ENCODE measurements at places on chromosomes 1 and 21.

- no peak for DNase-seq
These were observed 272.2 kb downstream of the VAV3 start for GRCh38 chr1:107692580-107693345.

DNA sequence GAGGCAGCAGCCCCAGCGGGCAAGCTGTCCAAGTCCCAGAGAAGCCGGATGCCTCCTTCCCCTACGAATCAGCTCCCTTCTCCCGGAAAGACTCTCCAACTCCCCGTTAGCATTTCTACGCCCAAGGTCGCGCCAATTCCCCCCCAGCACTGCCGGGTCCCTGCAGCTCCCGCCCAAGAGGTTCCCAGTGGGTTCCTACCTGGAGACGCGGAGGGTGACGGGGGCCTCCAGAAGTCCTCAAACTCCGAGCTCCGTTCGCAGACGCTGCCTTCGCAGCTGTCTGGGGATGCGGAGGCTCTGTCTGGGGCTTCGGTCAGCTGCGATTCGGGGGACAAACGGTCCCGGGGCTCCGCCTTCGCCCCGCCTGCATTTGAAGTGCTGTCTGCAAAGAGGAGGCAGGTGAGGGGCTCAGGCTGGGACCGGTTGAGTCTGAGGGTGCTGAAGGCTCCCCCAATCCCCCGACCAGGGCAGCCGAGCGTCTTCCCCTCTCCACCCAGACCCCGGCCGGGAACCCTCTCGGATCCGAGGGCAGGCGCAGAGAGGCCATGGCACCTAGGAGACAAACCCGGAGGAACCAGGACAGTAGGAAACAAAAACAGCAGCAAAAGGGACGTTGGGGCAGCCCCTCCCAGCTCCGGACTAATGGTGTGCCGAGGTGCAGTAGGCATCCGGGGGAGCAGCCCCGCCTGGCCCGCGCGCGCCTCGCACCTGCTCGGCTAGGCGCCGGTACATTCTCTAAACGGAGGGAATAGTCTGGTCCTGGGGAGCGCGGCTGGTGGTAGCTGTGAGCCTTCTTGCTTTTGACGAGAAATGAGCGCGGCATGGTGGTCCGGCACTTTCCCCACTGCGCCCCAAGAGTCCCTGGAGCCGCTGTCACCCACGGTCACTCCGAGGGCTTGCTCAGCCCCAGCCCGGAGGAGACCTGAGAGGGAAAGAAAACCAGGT is 3.8 kb downstream of the GFI1 start:
- DNase-seq = peak; percentile 38

DNA sequence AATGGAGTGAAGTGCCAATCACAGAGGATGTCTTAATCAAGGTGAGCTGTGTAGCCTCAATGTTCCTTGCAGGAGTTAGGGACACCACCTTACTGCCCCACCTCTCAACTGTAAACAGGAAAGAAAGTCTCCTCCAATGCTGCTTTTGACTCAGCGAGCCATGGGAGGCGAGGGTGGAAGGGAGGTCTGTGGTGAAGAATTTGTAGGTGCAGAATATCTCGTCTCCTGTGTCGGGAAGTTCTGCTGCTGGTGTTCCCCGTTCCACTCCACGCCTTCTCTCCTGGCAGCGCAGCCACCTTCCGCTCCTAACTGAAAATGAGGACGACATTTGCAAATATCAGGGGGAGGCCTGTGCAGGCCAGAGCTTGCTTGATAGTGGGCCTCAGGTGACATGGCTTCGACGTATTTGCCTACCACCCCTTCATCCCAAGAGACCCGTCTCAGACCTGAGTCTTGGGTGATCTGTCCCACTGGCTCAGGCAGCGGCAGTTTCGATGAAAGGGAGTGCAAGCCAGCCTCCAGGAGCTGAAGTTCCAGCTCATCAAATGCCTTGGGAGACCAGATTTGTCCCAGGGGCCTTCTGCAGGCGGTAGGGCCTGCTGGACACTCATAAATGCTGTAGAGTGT is 368.3 kb upstream of the C1orf174 start:
- no peak for DNase-seq

- DNase-seq = no peak
These were observed 19.4 kb downstream of the RSPH1 start for GRCh38 chr21:42476388-42477331.

- no peak for DNase-seq
These were observed 159.6 kb upstream of the COA6 start for GRCh38 chr1:234213658-234214128.

DNA sequence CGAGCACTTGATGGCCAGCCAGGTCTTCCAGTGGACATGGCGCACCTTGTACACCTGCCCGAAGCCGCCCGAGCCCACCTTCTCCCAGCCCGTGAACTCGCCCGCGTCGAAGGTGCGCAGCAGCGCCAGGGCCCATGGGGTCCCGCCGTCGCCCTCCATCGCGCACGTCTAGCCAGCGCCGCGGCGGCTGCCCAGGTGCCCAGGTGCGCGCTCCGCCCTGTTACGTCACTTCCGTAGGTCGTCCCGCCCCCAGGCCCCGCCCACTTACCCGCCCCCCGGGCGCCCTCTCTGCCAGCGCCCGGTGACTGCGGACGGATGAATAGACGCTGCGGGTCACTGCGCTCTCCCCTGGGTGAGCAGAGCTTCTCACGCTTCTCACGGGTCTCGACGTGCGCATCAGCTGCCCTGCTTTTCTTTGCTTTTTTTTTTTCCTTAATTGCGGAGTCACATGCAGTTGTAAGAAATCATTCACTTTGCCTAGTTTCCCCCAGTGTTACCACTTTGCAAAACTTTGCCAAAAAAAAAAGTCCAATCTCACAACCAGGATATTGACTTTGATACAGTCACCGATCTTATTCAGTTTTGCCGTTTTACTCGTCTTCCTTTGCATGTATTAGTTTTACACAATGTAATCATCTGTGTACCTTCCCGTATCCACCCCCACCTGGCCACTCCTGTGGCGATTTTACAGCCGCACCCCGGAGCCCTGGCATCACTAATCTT is at the start of gene RIPK4:
Gene RIPK4, minus strand, starts transcription at position 170 of the 723 bp plus-strand sequence. Its CDS starts 11 bp downstream, at position 159.
- peak; percentile 60 for DNase-seq

- DNase-seq = no peak
These were observed 113.2 kb downstream of the TRABD2B start for GRCh38 chr1:47883963-47884362.

DNA sequence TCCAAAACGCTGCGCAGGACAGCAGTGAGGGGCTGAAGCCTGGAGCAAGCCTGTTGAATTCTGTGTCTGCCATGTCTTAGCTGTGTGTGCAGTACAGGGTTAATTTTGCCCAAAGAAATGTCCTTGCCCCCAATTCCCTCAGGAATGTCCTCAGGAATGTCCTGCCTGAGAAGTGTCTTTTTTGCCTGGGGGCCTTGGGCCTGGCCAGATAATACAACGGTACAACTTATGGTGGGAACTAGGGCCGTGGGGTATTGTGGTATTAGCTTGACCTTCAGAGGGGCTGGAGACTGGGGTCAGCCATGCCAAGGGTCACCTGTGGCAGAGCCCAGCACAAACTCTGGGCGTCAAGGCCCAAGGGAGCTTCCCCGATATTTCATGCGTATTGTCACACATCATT is 107.7 kb downstream of the AJAP1 start:
- DNase-seq = no peak

DNA sequence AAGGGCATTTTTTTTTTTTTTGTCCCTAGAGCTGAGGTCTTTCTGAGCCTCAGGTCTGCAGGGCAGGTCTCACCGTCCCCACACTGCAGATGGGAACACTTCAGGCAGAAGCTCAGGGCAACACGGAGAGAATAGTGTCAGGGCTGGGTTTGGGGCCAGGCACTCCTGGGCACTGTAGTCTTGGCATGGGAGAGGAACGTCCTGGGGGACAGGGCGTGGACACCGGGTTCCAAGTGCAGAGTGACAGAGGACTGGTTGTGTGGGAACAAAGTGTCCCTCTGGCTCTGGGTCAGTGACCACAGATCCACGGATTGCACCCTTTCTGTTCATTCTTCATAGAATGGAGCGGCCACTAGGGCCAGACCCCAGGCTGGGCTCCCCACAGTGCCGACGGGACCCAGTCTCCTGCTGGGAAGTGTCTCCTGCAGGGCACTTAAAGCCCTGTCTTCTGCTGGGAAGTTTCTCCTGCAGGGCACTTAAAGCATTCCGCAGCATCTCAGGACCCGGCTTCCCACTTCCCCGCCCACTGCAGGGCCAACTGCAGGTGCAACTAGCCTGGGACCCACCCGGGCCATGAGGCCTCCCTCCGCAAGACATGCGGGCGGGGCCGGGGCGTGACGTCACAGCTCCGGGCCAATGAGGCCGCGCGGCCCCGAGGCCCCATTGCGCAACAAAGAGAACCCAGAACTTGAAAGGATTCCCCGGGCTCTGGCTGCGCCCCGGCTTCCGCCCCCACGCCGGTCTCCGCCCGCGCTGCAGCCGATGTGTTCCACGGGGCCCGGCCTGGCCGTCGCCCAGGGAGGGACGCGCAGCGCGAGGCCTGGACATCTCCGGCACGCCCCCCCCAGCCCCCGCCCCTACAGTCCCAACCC is 1.2 kb downstream of the GPR153 start:
- peak; percentile 79 for DNase-seq

GRCh38 chr1:32907435-32907834 is 6.2 kb upstream of the TMEM54 start:
- DNase-seq = no peak

DNA sequence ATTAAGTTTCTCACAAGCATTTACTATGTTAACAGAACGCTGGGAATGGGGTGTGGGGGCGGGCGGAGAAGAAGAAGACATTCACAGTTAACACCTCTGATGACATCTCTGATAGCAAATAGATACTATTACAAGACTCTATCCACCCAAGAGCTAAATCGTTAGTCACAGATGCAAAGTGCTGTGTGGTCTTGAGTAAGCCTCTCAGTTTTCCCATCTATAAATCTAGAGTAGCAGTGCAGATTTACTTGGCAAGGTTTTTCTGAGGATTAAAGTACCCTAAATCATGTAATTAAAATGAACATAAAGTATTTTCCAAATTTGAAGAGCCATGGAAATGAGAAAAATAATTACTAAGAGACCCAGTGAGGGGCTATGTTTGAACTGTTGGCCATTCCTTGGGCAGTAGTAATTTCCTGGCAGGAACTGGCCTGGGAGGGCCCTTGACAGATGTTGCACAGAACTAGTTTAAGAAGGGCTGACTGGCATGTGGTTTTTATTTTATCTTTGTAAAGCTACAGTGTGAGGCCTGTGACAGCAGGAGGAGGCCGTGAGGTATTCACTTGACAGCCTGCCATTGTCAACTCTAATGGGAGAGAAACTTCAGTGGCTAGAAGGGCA is 58.7 kb upstream of the APOBEC4 start:
- DNase-seq = no peak

GRCh38 chr1:41343790-41344699 is 17.2 kb upstream of the FOXO6 start:
- no peak for DNase-seq

DNA sequence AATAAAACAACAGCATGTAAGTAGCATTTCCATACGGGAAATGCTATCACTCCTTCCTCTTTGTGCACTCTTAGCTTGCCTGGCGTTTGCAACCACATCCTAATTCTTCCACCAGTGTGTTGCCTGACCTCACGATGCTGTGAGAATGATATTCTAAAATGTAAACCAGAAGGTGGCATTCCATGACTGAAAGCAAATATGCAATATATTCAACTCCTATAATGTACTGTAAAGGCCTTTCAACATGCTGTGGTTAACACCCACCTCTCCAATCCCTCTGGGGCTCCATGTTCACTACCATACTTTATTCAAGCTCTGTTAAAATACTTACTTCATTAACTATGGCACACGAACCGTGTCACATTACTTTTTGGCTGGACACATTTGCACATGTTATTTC is 420.6 kb upstream of the DEPDC1 start:
- no peak for DNase-seq

GRCh38 chr1:30668024-30668423 is 55.4 kb downstream of the MATN1 start:
- no peak for DNase-seq

Measured in activated CD4-positive, alpha-beta T cell treated with anti-CD3 and anti-CD28 coated beads for 4 hours (primary cell).